ENCODE measurements at places on chromosomes 7 and 10.

- no peak for DNase-seq
Measured at GRCh38 chr7:37173670-37174069, 275.0 kb downstream of the ELMO1 start.

- DNase-seq, result no peak
Measured at GRCh38 chr10:24434961-24435360, 226.0 kb downstream of the KIAA1217 start.

DNA sequence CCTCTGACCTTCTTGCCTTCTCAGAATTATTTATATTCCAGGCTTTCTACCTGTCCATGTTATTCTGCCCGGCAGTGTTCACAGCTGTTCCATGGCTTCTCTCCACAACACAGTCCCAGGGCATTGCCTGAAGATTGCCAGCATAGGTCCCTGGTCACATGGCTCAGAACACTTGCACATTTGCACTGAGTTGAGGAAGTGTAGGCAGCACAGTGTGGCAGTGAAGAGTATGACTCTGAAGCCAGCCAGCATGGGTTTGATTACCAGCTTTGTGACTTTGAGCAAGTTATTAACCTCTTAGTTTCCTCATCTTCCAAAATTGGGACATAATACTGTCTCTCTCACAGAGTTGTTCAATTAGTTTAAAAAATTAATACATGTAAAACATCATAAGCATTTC lies 73.2 kb upstream of the NEUROD6 start:
- no peak for DNase-seq

- no peak for DNase-seq
Measured at GRCh38 chr10:116792817-116793216, 50.5 kb upstream of the HSPA12A start.

DNA sequence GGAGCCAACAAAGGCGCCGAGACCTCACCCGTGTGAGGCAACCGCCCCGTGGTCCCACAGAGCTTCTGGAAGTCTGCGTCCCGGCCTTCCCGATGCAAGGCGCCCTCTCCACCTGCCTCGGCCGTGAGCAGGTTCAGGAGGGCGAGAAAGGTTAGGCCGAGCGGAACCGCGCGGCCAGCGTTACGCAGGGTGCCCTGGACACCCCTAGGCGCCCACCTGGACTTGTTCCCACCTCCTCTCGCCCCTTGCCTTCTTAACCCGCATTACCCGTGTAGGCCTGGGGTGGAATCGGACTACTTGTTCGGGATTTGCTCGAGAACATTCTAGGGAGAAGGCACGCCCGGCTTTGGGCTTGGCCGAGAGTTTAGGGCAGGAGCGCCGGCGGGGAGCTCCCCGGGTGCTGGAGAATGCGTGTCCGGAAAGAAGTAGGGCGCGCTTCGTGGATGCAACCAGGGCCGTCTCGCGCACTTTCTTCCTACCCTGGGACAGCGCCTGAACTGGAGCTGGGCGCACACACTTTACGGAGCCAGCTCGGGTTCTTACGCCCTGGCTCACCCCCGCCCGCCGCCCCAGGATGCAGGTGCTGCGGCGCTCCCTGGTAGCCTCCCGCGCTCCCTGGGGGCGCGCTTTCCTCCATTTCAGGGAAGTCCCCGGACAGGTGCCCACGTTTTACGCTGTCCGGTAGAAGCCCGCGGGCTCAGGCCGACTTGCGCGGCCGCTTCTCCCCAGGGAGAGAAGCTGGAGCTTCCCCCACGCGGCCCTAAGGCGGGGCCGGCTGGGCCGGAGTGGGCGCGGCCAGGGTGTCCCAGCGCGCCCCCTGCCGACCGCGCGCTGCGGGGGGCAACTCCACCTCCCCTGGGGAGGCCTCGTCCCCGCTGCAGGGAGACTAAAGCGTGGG lies 74.5 kb downstream of the INSIG1 start:
- no peak for DNase-seq

Data from HTR-8/SVneo (cell line).